ENCODE measurements at places on chromosomes 7 and 10. TPM values are rescaled to one million over a fixed set of nuclear protein-coding genes. Genes with fewer than 3 reads are reported as not detected.
A peak's percentile ranks its signal among the peaks of the same experiment; 100 is the strongest.

GRCh38 chr10:100960251-100960650 is 9.1 kb upstream of the SEMA4G start:
- DNase-seq = no peak

GRCh38 chr7:19705663-19706062 is 3.2 kb downstream of the POLR1F start:
- DNase-seq = no peak

DNA sequence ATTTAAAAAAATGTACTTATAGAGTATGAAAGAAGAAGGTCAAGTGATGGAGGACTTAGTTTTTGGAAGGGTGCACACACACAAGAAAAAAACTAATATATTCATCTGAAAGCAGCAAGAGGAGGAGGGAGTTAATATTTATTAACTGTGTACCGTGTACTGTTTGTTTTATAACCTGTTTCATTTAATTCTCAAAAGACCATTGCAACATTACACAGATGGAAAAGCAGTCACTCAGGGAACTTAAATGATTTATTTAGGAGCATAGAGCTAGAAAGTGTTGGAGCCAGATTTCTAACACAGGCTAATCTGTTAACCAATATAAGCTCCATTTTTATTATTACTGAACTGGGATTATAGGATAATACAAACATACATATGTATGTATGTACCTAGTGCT is 36.7 kb downstream of the GLCCI1 start:
- DNase-seq = no peak

DNA sequence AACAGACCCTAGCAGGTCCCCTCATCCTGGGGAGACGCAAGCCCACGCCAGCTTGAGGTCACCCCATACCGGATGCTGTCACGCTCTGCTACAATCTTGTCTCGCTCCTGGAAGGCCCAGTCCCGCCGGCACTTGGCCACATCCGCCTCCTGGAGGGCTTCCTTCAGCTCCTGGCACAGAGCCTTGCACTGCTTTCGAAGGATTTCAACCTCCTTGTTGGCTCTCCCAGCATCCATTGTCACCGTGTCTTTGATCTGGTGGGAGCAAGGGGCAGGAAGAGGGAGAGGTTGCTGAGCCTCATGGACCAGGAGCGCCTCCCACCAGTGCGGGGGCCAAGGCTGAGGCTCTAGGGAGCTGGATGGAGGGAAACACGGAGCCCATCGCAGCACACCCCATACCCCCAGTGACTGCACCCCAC is 90.9 kb downstream of the DLG5 start:
- DNase-seq = peak; percentile 62

DNA sequence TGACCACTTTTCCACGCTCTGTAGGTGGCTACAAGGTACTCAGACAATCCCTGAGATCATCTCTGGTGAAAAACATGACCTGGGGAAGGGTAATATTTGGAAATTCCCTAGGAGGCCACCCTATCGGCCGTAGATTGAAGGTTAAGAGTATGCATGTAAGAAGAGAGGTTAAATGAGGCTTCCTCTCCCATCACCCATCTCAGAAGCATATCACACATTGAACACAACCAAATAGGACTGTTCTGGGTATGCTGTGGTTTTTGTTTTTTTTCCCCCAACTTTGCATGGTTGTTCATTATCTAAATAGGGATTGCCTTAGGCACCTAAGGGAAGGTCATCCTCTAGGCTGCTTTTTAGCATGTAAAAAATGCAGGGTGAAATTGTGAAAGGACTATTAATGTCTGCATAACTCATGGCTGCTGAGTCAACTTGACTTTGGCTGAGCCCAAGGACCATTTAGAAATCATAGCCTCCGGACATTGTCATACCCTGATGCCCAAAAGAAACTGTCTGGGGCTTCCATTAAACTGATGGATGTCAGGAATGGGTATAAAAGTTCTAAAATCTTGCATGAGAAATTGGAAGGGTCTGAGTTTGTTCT is 24.7 kb upstream of the ST8SIA6 start:
- DNase-seq = no peak

GRCh38 chr7:133331861-133332260 is 79.0 kb downstream of the EXOC4 start:
- DNase-seq = no peak

DNA sequence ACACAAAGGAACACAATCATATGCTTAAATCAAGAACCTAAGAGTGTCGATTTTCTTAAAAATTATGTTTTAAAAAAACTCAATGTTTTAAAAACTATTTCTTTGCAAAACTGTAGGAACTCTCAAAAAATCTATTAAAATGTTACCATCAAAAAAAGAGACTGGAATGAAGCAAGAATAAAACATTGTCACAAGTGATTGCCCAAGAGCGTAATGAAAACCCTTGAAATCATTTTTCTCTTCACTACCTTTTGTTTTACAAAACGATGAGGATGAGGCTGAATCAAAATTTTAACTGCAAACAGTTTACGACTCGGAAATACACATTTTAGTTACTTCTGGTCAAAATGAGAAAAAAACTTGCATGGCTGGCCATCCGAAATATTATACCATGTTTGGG is 855 bp downstream of the YME1L1 start:
- no peak for DNase-seq

GRCh38 chr7:37633048-37633447 is 50.5 kb upstream of the GPR141 start:
- no peak for DNase-seq

DNA sequence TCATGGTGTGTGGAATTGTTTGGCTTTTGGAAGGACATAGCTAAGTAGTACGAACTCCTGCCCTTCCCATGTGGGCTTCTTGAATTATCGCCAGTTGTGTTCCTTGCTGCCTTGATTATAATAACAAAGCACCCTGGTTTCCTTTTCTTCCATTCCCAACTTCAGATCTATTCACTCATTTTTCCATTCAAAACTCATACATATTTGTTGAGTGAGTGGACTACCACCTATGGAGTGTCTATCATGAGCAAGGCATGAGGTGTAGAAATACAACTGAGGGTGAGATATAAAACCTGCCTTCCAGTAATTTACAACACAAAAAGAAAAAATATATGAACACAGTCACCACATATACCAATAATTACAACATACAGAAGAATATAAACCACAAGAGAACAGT is 4.9 kb upstream of the COL17A1 start:
- DNase-seq = no peak

DNA sequence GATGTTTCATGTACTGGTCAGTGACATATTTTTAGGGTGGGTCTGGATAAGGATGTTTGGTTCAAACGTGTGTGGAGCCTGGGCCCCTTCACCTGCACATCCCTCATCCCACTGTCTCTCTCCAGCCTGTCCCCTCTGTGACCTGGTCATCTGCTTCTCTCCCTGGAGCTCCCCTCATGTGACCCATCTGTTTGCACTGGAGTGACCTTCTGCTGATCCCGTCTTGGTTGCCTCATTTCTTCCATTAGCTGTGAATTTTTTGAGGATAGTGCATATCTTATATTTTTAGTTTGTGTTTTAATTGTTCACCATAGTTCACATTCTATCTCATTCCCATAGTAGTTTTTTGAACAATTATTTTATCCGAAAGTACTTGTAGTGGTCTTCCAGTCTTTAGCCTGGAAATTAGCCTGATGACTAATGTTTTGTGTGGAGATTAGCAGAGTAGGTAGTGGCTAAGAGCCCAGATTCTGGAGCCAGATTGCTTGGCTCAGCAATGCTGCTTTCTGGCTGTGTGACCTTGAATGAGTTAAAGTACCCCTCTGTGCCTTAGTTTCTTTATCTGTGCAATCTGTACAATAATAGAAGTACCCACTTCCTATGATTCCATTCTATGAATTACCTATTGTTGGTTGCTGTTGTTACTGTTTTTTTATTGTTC is 224.5 kb downstream of the LRMDA start:
- DNase-seq = no peak

DNA sequence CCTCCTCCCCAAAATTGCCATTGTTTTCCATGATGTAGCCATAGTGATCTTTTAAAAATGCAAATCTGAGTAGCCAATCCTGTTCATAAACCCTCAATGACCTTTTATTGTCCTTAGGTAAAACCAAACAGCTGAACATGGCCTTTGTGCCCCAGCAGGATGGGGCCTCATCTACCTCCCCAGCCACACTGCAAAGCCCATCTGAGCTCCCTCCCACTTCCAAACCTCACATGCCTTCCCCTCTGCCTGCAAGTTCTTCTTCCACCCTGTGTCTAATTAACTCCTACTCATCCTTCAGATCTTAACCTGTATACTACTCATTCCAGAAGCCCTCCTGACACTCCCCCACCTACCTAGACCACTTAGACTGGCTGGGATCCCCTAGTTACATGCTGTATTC is 178.8 kb upstream of the NPVF start:
- no peak for DNase-seq

GRCh38 chr10:70115948-70116682 is 16.5 kb downstream of the AIFM2 start:
- peak; percentile 56 for DNase-seq

- no peak for DNase-seq
These were observed 137.0 kb downstream of the RAPGEF5 start for GRCh38 chr7:22219739-22220493.

- peak; percentile 50 for DNase-seq
These were observed 30.6 kb downstream of the POR start for GRCh38 chr7:75945297-75946168.

GRCh38 chr7:155506854-155507337 is 39.5 kb downstream of the CNPY1 start:
- DNase-seq = no peak

DNA sequence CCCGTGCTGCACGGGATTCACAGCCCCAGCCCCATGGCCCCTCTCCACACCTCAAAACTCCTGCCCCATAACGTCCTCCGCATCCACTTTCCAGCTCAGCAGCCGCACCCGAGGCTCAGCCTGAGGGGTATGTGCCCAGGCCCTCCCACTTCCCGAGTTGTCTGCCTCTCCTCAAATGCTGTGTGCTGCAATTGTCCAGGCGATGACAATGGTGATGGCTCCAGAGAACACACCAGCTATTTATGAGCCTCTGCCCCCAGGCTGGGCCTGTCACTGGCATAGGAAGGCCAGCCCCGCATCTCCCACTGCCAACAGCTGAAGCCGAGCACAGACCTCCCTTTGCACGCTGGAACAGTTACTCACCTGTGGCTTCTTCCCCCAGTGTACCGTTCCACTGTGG is 2.4 kb upstream of the LDB3 start:
- no peak for DNase-seq

- DNase-seq = no peak
These were observed 28.4 kb upstream of the PRKAG2 start for GRCh38 chr7:151905353-151905752.

GRCh38 chr10:130146042-130146441 is 9.9 kb downstream of the GLRX3 start:
- no peak for DNase-seq

- no peak for DNase-seq
These were observed 10.4 kb downstream of the PSD start for GRCh38 chr10:102408131-102408727.

- peak; percentile 72 for DNase-seq
These were observed 36.2 kb upstream of the GTF2IRD1 start for GRCh38 chr7:74417419-74417971.

- DNase-seq = no peak
These were observed 240.8 kb downstream of the LRMDA start for GRCh38 chr10:75672111-75672671.

DNA sequence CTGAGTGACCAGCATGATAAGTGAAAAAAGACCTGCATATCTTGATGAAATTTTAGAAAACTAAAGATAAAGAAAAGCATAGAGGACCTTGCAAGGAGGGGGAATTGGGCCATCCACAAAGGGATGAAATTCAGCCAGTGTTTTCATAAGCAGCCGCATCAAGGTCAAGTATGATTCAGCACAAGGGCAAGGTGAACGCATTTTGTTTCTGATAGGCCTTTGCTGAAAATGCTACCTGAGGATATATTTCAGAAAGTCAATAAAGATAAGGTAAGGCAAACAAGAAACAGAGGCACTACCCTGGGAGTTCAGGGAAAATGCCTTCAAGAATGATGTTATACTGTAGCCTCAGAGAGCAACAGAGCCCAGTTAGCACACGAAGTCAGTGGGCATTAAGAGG is 55.0 kb upstream of the SHH start:
- DNase-seq = no peak

DNA sequence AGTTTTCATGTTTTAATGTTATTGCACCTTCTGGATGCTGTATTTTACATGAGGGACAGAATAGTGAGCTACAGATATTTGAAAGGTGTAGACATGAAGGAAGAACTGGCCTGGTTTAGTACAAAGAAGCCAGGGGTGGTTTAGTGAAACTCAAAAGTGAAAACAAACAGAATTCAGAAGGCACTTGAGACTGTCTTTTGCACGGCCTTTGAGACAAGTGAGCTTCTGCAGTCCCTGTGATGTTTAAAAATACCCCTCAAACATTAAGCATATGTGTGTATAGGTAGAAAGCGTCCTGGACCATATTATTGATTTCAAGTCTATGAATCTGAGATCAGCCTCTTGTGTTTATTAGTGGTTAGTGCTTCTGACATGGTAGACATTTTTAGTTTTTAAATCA is 118.9 kb downstream of the CDK14 start:
- no peak for DNase-seq

DNA sequence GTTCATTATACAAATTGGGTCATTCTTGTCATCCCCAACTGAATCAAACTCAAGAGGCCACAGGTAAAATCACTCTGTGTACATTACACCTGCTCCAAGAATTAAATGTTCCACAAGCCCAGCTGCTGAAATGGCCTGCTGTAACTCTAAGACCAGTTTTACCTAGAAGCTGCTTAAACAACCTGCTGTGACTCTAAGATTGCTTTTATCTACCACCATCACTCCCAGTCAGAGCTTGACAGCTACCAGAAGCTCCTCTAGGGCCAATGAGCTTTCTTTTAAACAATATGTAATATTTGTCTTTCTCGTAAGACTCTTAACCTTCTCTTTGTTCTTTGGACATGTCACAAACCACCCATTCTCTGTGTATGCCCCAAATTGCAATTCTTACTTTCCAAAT is 141.8 kb upstream of the LRGUK start:
- DNase-seq = no peak

GRCh38 chr10:17248964-17249363 is 20.9 kb downstream of the VIM start:
- no peak for DNase-seq

DNA sequence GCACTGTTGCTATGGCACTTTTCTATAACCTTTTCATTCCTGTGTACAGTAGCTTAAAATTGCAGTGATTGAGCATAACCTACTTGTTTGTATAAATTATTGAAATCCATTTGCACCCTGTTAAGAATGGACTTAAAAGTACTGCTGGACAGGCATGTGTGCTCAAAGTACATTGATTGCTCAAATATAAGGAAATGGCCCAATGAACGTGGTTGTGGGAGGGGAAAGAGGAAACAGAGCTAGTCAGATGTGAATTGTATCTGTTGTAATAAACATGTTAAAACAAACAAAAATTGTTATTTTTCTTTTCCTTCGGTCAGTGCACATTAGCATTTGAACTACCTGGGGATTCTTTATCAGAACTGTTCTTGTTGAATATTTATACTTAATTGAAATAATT is 57.1 kb upstream of the BAMBI start:
- no peak for DNase-seq

CDH23 gene
- total RNA-seq = 8.0 TPM

ZNF679 gene
- not detected for total RNA-seq

ORAI2 gene
- total RNA-seq = 6.0 TPM

HOXA4 gene
- total RNA-seq = 0.97 TPM

CCL26 gene
- total RNA-seq = 3.2 TPM

CTAGE8 gene
- 0.71 TPM for total RNA-seq

VWA2 gene
- 0.13 TPM for total RNA-seq

MYO3A gene
- not detected for total RNA-seq

CTAGE15 gene
- total RNA-seq = not detected

FFAR4 gene
- 1.4 TPM for total RNA-seq

TEX47 gene
- not detected for total RNA-seq

CTAGE4 gene
- total RNA-seq = not detected

MRLN gene
- not detected for total RNA-seq
